Caudate nucleus (tissue), 63 donors: ENCODE measurements at places on chromosomes 12 and 14.

- DNase-seq = no peak
Measured at GRCh38 chr12:129815846-129816245, 88.0 kb downstream of the TMEM132D start.

DNA sequence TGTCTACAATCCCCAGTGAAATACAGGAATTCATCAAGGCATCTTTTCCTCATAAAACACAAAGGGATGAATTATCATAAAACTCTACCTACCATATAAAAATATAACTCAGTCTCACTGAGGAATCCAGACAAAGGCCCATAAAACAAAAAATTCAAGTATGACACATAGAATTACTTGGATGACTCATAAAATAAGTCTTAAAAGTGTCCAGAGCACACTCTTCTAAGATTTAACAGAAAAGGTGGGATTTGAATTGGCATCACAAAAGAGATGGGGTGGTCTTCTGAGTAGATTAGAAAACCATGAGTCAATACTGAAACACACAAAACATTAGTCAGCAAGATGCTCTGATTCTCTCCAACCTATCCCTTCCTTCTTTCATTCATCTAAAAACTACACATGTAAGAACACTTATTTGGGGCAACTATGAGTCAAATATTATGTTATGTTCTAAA lies 202.7 kb upstream of the GARIN6 start:
- DNase-seq = no peak

DNA sequence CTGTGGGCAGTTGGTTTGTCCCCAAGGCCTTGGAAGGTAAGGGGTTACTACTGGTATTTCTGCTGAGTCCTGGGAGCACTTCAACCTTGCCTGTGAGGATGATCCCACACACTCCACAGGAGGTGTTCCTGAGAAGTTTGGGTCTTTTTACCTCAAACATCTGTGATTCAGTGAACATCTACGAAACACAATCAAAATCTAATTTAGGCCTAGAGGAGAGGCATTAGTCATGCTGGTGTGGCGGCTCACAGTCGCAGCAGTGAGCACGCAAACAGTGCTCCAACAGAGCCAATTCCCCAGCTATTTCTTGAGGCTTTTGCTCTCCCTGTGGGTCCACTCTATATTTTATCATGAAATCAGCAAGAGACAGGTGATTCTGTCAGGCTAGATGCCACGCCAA lies 107.6 kb downstream of the APAF1 start:
- DNase-seq = no peak

DNA sequence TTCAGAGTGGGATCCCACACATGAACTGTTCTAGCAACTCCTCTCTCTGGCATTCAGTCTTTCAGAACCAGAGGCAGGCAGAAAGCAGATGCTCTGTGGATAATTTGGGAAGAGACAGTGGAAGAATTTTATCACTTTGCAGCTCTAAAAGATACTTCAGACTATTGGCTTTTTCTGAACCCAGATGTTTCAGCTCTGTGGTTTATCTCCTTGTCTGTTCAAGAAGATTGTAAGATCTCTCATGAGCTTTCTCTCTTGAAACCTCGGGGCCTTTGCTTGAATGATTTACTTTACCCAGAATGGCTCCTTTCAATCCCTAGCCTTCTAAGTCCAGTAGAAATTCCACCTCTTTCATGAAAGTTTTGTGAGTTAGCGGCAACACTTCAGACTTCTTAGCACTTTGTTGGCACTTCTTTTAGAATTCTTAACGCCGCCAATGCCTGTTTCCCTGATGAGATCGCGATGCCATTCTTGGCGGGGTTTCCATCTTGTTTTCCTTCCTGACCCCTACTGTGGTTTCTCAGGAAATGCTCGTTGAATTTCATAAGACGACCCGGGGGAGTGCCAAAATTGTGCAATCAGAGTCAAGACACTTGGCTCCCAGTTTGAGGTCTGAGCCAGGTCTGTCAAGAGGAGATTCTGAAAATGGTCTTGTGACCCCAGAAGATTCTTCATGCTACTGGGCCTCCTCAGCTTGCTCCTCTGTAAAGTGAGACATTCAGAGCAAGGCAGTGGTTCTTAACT lies 107.0 kb upstream of the PRICKLE1 start:
- no peak for DNase-seq

GRCh38 chr14:54420478-54421142 lies 20.6 kb downstream of the CNIH1 start:
- DNase-seq = peak; percentile 14

GRCh38 chr12:129605666-129606065 lies 298.2 kb downstream of the TMEM132D start:
- DNase-seq = no peak

DNA sequence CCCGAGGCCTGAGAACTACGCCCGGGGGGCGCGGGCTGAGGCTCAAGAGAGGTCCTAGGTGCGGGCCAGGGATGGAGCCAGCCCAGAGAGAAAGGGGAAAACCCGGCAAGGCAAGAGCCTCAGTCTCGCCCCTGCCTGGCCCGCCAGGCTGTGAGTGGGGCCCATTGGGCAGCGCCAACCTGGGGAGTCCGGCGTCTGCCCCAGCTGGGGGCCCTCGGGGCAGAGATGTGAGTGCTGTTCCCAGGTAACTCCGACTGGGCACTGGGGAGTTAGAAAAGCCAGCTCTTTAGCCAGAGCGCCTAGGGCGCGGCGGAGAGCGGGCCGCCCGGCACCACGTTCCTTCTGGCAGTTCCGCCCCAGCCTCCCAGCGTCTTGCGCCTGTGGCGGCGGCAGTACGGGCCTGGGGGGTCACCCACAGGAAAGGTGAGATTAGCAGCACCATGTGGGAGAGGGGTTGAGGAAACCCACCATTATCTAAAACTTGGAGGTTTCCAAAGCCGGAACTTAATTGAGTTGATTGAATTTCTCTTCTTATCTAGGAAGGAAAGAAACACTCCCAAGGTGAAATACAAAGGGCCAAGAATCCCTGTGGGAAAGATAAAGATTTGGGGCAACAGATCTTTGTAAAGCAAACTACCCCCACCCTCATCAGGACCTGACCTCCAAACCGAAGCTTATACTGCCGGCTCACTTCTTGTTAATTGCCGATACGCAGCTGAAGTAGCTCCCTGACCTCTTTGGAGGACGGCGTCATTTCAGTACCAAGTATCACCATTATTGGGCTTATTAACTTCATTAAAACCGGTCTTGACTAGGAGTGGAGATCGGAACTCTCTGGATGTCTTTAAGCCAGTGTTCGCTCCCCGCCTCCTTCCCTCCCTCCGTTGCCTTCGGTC lies 11.6 kb downstream of the OTX2 start:
- DNase-seq = no peak

DNA sequence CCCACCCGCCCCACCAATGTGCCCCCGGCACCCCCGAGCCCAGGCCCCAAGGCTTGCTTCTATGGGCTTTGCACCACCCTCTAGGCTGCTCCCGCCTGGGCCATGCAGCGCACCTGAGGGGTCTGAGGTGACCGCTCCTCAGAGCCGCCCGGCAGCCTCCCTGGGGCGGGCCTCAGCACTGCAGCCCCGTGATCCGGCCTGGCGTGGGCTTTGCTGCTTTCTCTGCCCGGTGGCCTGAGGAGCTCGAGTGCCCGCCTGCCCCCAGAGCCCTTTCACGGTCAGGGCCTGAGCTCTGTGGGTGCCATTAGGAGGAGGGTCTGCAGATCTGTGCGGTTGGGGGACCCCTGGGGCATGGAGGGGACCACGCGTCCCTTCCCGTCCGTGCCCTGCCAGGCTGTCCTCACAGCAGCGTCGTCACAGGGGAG lies 6.2 kb downstream of the MTA1 start:
- DNase-seq = no peak

GRCh38 chr12:107415834-107416233 lies 269.8 kb upstream of the PWP1 start:
- no peak for DNase-seq

DNA sequence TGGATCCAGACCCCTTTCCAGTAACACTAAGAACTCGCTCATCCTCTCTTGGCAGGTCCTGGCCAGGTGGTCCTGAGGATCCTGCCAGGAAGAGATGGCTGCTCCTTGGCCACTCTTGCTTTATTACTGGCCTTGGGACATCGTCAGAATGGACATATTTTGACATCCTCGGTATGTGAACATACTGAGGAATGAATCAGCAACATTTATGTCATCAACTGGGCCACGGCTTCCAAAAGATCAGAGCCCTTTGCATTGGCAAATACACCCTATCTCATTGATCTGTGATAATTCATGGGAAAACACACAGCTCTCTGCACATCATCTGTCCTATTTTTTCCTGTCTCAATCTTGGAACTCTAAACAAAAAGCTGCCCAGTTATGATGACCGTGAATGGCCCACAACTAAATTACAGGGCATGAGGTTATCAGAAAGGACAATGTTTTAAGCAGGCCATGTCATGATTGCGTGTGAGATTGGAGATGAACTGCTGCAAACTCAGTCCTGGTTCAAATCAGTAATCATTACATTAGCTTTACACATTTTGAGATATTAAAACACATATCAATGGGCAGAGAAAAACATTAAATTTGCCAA lies 1325.8 kb downstream of the AACS start:
- no peak for DNase-seq

GRCh38 chr12:88496891-88497371 lies 83.3 kb downstream of the KITLG start:
- DNase-seq = no peak

GRCh38 chr14:78683206-78683605 lies 513.0 kb downstream of the NRXN3 start:
- no peak for DNase-seq

GRCh38 chr12:106950591-106950990 lies 5.1 kb upstream of the TMEM263 start:
- no peak for DNase-seq

GRCh38 chr14:99779751-99780150 lies 13.5 kb upstream of the EML1 start:
- DNase-seq = no peak

- DNase-seq = no peak
Measured at GRCh38 chr12:20410734-20411133, 42.4 kb downstream of the PDE3A start.

- no peak for DNase-seq
Measured at GRCh38 chr12:74963867-74964331, 245.7 kb downstream of the KCNC2 start.

GRCh38 chr12:4273273-4273651 lies 300 bp upstream of the CCND2 start:
- DNase-seq = no peak

DNA sequence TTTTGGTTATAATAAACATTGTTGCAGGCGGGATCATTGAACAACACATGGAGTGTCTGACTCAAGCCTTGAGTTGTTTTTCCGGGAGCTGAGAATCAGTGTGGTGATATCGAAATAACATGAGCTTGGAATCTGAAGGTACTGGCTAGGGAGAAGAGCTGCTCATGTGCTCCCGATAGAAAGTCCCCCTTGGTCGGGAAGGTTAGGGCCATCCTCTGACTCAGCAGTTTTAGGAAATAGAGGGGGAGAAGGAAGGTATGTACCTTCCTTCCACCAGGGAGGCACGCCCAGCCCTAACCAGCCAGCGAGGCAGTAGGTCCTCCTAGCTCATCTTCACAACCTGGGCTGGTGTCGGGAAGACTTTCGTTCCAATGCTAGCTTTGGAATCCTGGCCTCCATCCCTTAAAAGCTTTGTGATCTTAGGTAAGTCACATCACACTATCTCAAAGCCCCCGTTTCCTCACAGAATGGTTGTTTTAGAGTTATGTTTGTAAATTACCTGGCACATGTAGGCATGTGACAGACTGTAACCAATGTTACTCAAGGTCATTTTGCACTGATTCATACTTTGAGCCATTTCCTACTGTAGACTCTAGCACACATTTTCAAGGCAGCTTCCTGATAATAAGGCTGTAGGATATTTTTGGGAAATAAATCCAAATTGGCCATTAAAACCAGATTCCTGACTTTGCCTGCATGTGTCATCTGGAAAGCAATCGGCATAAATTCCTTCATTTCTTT lies 1.9 kb upstream of the RAB35 start:
- DNase-seq = no peak

DNA sequence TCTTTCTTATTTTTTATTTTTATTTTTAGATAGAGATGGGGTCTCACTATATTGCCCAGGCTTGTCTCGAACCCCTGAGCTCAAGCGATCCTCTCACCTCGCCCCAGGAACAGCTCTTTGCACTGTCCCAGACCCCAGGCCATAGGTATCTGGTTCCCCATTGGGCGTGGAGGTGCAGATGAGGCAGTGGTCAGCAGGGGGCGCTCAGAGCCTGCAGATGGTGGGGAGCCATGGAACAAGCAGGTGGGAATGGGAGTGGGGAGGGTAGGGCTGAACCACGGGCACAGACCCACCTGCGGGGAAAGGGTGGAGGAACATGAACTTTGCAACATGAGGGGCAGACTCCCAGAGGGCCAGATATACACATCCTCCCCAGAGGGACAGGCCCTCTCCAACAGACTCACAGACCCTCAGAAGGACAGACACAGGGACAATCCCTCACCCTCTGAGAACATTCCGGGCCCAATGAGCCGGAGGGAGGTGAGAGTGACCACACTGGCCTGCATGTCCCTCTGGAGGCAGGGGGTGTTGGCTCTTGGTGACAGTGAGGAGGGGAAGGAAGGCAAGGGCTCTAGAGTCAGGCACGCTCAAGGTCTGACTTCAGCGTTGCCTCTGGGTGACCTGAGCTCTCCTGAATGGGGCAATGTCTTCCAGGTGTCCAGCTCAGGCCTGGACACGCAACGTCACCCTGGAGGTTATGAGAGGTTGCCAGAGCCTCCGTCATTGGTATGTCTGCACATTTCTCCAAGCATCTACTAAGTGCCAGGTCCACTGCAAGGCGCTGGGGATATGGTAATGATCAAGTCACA lies 34.9 kb downstream of the KRT80 start:
- DNase-seq = peak; percentile 57

DNA sequence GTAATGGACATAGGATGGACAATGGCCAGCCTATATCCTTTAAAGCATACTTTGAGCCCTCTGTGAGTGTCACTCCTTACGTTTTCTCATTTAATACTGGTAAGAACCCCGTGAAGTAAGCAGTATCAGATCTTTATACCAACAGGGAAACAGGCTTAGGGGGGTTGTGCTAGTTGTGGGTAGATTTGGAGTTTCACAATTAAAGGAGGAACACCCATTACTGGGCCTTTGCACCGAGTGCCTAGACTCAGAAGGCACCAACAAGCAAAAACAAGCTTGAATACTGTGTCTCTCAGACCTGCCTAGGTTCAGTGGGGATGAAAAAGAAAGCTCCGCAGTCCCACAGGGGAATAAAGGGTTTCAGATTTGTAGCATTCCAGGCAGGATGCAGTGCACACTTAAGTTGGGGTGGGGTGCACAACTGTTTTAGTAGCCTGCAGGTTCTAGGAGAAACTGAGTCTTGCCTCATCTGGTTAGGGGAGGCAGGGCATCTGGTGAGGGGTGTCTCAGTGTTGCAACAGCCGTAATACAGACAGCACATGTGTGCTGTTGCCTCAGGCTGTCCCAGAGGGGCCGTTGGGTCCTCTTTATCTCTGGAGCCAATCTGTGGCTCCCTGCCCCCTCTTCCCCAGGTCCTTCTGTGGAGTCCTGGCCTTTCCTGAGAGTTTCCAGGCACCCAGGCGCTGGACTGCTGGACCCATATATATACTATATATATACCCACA lies 51.2 kb downstream of the IRAK3 start:
- no peak for DNase-seq
